ENCODE measurements at places on chromosomes 3 and 15.

DNA sequence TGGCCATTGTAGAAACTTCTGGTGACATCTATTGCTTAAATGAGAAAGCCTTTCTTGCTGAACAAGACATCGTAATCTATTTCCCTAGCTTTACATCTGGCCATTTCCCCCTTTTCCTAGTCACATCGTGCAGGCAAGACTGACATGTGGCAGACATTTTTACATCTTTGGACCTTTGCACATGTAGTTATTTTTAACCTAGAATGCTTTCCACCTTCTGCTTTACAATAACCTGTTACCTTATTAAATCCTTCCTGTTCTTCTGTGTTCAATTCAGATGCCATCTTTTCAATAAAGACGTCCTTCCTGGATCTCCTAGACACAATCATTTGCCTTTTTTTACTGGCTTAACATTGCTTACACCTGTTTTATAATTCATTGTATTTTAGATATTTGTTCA is 343.3 kb downstream of the DIPK2A start:
- DNase-seq = no peak

DNA sequence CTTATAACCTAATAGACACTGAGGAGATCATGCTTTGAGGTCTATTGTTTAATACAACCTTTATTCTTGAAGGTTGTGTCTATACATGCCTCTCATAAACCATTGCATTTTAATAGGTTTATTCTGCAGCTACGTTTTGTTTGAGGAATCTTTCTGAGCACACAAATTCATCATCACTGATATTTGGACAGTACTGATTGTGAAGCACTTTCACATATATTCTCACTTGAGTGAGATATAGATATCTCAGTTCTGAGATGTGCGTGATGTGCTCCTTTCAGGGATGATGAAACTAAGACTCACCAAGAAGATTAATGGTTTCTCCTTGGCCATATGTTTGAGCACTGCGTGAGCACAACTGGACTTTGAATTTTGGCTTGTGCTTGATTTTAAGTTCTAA is 374.4 kb downstream of the LPP start:
- no peak for DNase-seq

DNA sequence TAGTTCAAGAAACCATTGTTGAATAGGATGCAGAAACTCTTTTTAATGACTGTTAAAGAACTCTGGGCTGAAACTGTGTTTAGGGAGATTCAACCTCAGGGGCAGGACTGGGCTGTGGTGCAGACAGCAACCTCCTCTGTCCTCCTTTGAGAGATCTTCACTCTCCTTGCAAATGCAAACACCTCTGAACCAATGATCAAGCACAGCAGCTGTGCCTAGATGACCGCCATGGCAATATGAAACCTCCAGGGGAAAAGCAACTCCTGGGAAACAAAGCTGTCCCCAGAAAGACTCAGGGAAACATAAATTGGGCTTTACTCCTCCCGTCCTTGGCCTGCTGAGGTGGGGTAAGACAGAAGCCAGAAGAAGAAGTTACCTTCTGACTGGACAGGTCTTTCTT is 52.6 kb downstream of the TBC1D2B start:
- DNase-seq = no peak

DNA sequence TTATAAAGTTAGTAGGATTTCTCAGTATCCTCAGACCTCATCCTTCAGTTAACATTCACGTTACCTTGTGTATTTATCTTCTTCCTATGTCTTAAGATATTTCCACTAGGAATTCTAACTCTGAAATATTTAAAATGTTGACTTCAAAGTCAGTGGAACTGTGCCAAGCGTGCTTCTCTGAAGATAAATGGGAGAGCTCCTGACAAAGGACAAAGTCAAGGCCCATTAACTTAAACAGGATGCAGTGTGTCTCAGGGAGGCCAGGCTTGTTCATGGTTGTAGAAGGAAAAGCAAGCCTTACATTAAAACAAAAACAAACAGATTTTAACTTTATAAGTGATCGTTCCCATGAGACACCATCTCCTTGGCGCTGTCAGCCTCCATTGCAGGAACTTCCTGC is 41.5 kb downstream of the ABHD17C start:
- no peak for DNase-seq

GRCh38 chr3:155093261-155093660 is 13.1 kb downstream of the MME start:
- DNase-seq = no peak

GRCh38 chr3:73637042-73637441 is 12.3 kb upstream of the PDZRN3 start:
- no peak for DNase-seq

GRCh38 chr15:57018151-57018550 is 99.7 kb downstream of the TCF12 start:
- DNase-seq = no peak

- DNase-seq = no peak
These were observed 2.3 kb downstream of the SUCNR1 start for GRCh38 chr3:151875759-151876158.
